ENCODE measurements at places on chromosomes 7 and 10.
A peak's percentile ranks its signal among the peaks of the same experiment; 100 is the strongest.

DNA sequence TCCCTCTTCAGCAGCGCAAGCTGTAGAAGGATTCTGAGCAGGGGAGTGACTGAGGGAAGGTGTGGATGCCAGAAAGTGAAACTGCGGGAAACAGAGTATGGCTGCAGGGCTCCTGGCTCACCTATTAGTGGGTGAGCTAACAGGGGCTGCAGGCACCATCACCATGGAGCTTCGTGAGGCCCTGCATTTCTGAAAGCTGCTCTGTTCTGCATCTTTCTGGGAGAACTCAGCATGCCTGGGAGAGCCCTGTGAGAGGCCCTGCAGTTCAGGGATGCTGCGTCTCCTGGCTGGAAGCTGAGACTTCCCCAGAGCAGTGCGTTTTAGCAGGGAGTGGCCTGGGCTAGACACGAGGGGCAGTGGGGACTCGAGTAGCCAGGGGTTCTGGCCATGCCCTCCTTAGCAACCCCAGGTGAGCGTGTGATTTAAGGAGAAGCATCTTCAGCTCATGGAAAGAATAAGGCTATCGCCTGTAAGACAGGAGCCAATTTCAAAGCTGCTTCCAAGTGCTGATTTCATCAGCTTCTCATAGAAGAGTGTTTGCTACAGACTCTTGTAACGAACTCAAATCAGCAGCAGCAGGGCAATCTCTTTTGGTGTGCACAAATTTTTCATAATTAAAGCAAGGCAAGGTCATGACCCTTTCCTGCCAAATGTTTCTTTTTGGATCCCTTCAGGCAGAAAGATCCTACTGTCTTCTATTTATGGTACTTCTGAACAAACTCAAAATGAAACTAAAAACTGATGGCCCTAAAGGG, 293.6 kb upstream of the ZNF32 start:
- DNase-seq, result no peak

DNA sequence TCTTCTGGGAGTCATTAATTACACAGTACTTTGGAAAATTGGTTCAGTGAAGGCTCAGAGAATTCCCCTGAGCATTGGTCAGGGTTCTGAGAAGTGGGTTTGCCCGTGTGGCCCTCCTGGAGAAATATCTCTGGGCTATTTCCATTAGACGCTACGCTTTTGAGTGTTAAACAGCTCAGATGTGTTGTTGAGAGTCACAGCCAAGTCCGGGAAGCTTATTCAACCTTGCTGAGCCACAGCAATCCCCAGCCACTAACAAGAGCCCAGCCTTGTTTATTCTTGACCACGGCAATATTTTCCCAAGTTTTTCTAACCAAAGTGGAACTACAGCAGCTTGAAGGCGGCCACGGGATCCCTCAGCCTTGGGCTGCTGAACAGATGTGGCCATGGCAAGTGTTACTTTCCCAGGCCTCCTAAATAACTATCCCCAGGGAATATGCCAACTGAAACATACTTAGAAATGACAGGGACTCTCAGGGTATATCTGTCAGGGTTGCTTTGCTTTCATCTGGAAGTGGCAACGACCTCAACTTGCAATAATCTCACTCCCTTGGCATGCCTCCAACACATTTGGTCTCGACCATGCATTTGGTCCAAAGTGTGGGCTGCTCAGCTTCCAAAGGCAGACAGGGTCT, 214.7 kb downstream of the EMX2 start:
- no peak for DNase-seq

DNA sequence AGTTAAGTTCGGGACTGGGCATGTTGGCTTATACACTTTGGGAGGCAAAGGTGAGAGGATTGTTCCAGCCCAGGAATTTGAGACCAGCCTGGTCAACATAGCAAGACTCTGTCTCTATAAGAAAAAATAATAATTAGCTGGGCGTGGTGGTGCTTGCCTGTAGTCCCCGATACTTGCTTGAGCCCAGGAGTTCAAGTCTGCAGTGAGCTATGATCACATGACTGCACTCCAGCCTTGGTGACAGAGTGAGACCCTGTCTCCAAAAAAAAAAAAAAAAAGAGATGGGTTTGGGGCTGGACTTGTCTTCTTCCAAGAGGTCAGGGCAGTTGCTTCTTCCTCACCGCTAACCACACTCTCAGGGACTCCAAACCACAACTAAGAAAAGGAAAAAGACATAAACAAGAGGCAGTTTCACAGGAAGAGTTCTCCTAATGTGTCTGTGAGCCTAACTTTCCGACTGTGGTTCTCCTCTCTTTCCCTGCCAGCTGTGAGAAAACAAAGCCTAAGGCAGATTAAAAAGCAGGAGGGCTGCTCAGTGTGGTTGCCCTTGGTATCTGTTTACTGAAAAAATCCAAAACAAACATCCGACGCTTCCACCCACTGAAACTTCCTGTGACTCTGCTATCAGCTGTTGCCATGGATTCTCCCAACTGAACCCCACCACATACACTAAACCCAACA, 2.4 kb upstream of the SERPINE1 start:
- peak; percentile 88 for DNase-seq

GRCh38 chr7:54076616-54077015, 465.6 kb upstream of the VSTM2A start:
- DNase-seq, result no peak

DNA sequence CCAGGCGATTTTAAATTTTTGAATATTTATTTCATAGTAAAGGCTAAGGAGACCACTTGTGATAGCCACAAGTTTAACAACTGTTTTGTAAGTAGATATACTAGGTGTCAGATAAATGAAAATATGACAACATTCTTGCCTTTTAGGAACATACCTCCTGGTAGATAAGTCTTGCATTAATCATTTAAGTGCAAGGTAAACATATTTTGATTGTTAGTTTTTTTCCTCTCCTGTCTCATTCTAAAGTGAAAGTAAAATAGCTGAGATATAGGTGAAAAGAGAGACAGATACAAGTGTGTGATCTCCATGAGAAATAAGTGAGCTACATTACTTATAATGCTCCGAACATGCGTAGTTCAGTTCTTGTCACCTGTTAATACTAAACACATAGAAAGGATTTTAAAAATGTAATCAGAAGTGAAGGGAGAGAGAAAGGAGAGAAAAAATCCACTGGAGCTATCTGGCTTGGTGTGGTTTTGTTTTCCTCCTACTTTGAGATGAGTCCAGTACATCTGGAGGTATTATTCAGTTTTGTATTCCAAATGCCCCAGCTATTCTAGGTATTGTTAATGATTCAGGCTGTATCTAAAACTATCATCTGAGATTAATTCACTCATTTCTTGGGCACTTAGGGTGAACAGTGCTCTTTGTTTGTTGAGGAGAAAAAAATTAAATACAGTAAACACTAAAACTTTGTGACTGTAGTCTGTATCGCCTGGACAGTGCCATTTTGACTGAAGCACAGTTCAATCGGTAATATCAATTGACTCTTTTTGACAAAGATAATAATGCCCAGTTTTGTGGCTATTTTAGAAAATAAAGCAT, 21.2 kb downstream of the GLCCI1 start:
- no peak for DNase-seq

GRCh38 chr10:100024748-100025147, 15.0 kb upstream of the DNMBP start:
- DNase-seq, result no peak

- peak; percentile 92 for DNase-seq
Observed at GRCh38 chr10:119250641-119251314, 43.4 kb downstream of the GRK5 start.

DNA sequence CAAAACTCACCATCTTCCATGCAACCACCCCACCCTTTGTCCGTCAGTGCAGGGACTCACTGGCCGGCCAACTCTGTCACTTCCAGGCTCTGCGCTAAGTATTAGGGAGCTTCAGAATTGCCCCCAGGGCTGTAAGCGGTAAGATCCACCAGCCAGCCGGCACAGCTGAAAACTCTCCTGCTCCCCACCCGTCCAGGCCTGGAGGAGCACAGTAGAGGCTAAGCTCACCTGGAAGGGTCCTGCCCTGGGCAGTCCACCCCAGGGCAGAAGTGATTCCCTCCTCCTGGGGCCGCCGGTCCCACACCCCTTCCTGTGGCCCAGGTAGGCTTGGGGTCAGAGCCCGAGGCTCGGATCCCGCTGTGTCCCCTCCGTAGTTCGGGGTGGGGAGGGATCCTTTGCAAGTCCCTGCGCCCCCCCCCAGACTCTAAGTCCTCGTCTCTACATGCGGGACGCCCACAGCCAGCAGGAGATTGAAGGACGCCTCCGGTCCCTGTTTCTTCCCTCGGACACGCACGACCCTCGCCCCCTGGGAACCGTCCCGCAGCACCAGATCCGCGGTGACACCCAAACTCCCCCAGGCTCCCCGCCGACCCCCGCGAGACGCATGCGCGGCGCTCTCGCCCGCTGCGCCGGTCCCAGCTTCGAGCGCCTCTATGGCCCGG, 138.9 kb downstream of the ARHGAP22 start:
- DNase-seq, result no peak

DNA sequence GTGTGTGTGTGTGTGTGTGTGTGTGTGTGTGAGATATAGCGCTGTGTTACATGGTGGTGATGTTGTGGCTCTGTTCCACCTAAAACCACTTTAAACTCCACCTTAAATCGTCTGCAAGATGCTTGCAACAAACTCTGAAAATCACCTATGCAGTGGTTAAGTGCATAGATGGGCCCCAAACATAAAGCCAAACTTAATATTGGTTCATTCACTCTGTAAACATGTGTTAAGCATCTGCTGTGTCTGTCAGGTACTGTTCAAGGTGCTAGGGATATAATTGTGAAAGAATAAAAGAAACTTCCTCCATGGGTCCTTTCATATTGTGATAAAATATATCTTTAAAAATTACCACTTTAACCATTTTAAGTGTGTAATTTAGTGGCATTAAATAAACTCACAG, 645.4 kb upstream of the SORCS1 start:
- no peak for DNase-seq

- DNase-seq, result no peak
Observed at GRCh38 chr7:22932896-22933295, 81.0 kb downstream of the HYCC1 start.

DNA sequence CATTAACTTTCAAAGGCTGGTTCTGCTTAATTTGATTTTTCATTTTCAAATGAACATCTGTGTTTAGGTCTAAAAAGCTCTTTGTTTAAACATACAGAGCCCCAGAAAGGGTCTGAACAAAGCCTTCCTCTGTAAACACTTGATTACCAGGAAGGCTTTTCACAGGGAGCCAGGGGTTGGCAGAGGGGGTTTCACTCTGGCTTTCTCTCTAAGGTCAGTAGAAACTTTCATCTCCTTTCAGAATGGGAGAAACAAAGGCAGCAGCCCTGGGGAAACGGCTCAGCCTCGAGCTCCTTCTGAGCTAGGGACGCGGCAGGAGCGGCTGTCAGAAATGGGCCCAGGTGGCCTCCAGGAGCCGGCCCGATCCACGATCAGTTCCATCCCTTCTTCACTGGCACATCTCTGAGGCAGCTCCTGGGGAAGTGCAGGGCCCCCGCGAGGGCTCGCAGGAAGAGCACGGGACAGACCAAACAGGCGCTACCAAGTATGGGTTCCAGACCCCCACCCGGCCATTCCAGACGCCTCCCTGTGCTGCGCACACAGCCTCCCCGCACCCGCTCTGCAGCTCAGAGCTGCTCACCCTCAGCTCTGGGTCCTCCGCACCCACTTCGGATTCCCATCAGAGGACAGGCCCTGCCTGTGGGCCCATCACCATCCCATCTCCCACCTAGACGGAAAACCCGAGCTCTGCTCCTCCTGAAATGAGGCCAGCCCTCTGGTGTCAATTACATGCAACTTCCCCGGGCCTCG, 124.1 kb downstream of the MAD1L1 start:
- no peak for DNase-seq

DNA sequence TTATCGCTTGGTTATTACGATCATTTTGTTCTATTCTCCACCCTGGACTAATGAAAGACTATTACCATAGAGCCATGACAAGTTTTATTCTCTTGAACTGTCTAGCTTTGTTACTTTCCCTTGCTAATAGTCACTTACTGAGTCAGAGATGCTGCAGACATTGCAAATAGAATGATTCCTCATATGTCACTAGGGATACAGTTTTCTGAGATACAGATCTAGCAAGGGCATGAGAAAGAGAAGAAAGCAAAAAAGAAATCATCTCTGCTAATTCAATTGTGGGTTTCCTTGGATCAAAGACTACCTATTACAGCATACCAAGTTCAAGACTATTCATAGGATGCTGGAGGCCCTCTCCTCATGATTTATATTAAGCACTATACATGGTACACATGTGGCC, 204.3 kb downstream of the MBL2 start:
- no peak for DNase-seq

DNA sequence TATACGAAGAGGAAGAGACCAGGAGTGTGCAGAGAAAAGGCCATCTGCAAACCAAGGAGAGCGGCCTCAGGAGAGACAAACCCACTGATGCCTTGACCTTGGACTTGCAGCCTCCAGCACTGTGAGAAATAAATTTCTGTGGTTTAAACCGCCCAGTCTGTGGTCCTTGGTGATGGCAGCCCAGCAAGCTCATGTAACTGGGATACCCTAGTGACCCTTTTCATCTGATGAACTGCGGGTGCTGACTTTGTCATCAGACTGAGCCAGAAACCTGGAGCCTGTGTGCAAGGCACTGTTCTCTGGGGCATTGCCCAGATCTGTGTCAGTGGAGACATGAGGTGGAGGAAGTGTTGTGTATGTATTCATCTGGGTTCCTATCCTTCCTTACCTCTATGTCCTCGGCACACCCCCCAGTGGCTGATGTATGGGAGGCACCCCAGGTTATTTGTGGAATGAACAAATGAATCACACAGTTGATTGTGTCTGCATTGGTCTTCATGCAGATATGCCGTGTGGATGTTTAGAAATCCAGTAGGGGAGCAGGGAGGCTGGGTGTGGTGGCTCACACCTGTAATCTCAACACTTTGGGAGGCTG, 64.5 kb upstream of the BTBD16 start:
- no peak for DNase-seq

DNA sequence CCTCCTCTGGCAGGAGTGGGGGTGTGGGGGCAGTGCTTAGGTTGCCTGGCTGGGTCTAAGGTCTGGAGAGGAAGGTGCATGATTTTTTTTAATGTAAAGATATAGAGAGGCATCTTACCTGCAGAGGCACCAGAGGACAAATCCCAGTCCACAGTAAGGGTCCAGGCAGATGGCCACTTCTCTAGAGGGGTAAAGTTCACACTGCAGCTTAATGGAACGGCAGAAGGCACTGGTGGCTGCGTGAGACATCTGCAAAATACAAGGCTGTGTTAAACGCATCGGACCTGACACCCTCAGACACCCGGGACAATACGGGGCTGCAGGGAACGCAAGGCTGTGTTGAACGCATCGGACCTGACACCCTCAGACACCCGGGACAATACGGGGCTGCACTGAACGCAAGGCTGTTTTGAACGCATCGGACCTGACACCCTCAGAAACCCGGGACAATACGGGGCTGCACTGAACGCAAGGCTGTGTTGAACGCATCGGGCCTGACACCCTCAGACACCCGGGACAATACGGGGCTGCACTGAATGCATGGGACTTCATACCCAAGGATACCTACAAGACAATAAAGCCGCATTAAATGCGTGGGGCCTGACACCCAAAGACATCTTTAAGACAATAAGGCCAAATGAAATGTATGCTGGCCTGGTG, 206.0 kb downstream of the ZMYND11 start:
- no peak for DNase-seq

GRCh38 chr10:125739994-125740679, 20.6 kb downstream of the EDRF1 start:
- no peak for DNase-seq

Data from adipocyte (in vitro differentiated cells).